AG09319 (cell line): ENCODE measurements at places on chromosomes 1 and 21.

DNA sequence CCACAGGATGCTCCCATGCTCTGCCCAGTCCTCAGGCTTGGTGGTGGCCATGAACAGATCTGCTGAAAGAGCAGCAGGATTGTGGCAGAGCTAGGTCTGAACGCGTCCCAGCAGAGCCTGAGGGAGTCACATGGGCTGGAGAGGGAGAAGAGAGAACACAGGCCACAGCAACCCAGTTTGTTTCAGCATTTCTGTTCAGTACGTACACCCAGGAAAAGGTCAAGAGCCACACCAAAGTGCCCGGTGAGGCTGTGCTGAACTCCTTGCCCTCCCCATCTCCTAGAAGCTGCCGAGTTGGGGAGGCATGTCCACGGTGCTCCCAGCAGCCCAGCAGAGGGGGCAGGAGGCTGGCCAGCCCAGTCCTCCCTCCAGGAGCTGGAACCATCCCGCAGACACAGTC is 5.5 kb downstream of the PKP1 start:
- DNase-seq, result no peak

DNA sequence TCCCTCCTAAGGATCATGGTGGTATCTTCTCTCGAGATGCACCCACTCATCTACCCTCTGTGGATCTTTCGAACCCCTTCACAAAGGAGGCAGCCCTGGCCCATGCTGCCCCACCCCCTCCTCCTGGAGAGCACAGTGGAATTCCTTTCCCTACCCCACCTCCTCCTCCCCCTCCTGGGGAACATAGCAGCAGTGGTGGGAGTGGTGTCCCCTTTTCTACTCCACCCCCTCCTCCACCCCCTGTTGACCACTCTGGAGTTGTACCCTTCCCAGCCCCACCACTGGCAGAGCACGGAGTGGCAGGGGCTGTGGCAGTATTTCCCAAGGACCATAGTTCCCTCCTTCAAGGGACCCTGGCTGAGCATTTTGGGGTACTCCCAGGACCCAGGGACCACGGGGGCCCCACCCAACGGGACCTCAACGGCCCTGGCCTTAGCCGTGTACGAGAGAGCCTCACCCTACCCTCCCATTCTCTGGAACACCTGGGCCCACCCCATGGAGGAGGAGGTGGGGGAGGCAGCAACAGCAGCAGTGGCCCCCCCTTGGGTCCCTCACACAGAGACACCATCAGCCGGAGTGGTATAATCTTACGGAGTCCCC is 14.5 kb upstream of the TARS2 start:
- DNase-seq, result no peak

GRCh38 chr1:40107290-40107959 is 10.4 kb upstream of the PPT1 start:
- DNase-seq, result no peak

- DNase-seq, result no peak
Measured at GRCh38 chr1:47460456-47460855, 22.6 kb downstream of the FOXD2 start.

DNA sequence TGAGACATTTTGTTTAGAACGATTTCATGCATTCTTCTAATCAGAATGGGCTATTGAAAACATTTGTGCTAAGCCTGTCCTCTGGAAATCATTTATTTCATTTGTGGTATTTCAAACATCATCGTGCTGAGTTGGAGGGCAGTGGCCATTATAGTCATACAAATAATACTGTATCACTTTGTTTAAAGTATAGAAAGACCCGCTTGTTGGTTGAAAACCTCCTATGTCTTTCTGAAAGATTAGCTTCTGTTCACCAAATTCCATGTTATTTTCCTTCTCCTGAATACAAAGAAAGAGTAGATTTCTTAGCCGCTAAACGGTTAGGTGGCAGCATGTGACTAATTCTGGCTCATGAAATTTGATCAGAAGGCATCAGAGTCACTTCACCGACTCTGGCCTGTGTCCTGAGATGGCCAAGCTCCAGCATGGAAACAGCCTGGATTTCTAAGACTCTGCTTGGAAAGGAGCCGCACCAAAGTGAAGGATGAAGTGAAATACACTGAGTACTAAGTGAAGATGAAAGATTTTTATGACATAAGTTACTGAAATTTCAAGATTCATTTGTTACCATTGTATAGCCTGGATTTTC is 355.1 kb downstream of the USP25 start:
- DNase-seq, result no peak
